ENCODE measurements at places on chromosomes 12 and 14.

GRCh38 chr14:91997492-91997891, 42.4 kb downstream of the TRIP11 start:
- DNase-seq = no peak

DNA sequence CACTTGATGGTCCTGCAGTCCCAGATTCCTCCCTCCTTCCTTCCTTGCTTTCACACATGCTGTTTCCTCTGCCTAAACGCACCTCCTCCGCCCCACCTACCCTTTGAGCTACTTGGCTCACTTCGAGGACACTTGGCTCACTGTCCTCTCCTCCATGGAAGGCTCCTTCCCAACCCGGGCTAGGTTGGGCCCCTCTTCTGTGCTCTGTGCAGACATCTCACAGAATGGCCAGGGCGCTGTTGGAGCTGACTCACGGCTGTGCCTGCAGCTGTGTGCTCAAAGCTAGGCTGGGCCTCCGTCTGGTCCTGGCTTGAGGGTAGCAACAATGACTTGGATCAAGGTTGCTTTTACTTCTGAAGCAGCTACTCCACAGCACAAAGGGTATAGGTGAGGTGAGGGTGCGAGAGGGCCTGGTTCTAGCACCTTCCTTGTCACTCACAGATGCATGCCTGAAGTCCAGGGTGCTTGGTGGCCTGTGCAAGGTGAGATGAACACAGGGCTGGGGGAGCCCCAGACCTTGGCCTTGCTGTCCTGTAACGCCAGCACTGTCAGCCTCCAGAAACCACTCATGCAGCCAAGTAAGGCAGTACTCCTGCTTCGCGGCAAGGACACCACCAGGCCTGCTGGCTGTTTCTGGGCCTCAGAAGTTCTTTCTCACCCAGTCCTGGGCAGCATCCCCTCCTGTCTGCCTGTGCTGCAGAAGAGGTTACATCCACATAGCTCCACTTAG, 61.8 kb downstream of the GALNT16 start:
- DNase-seq = no peak

GRCh38 chr12:113777751-113778150, 188.4 kb downstream of the RBM19 start:
- no peak for DNase-seq

- no peak for DNase-seq
These were observed 445.6 kb upstream of the PDE3A start for GRCh38 chr12:19922717-19923116.

GRCh38 chr14:93103392-93104080, 12.2 kb downstream of the ITPK1 start:
- peak; percentile 74 for DNase-seq

Data from CD4-positive, alpha-beta T cell treated with Interleukin-15 for 4 hours (primary cell).